ENCODE measurements at places on chromosomes 7 and 10.

DNA sequence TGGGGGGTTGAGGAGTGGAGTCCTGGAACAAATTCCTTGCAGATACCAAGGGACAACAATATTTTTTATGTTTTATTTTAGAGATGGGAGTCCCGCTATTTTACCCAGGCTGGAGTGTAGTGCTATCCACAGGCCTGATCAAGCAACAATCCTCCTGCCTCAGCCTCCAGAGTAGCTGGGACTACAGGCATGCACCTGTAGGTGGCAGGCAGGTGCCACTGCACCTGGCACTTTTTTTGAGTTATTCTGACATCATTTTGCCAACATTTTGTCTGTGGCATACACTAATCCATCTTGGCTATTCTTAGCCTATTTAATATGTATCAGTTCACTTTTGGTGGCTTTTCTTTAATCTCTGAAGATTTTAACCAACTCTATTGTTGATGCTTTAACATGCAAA lies 317.8 kb upstream of the MTPN start:
- DNase-seq = no peak

DNA sequence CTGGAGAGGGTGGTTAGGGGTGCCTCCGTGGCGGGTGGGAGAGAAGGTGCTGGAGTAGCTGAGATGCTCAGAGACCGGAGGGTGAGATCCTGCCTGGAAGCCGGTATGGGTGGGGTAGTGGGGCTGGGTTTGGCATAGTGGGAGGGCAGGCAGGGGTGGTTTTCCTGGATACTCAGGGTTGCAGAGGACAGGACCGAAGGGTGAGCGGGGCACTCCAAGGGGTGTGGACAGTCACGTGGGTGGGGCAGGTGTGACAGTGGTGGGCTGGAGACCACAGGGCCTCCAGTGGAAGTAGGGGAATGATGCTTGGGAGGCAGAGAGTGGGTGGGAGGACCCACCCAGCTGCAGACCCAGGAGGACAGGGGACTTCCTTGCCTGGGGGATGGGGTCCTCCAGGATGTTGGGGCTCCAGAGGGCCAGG lies 1.9 kb downstream of the SCART1 start:
- DNase-seq = no peak

GRCh38 chr10:124344266-124344590 lies 74.5 kb downstream of the OAT start:
- no peak for DNase-seq

- DNase-seq = no peak
These were observed 13.2 kb upstream of the FRMPD2 start for GRCh38 chr10:48287417-48288391.

- no peak for DNase-seq
These were observed 80.5 kb downstream of the C10orf105 start for GRCh38 chr10:71638822-71639719.

DNA sequence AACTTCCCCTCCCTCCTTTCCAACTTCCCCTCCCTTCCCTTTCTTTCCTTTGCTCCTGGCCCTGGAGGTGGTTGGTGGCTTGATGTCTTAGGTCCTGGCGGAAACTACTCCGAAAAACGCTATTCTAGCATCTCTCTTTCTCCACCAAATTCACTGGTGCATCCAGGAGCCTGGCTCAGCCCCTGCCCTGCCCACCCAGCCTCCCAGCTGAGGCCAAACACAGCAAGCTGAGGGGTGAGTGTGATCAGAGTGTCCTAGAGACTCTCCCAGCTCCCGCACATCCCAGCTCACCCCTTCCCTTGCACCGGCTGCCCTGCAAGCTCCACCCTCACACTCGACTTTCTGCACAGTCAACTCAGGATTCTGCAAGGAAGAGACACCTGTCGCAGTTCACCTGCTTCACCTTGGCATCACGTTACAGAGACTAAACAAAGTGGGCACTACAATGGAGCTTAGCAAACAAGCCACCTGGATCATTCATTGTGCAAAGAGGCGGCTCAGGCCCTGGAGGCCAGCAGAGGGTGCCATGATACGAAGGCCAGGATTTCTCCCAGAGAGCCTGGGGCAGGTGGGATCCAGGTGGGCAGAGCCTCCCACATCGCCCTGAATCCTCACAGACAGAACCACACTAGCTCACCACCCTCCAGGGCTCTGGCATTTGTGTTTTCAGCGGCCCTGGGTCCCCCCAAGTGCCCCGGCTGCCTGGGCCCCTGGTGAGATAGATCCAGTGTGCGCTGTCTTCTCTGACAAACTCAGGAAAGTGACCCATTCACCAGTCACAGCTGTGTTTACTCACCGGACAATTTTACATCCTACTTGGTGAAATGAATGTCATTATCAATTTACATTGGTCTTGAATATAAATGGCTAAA lies 169.6 kb downstream of the TCERG1L start:
- DNase-seq = no peak

- no peak for DNase-seq
These were observed 31.9 kb downstream of the SAMD8 start for GRCh38 chr10:75143353-75143752.

GRCh38 chr10:112963835-112964234 lies 13.8 kb downstream of the TCF7L2 start:
- DNase-seq = no peak

GRCh38 chr7:18283045-18283444 lies 212.5 kb upstream of the HDAC9 start:
- no peak for DNase-seq

DNA sequence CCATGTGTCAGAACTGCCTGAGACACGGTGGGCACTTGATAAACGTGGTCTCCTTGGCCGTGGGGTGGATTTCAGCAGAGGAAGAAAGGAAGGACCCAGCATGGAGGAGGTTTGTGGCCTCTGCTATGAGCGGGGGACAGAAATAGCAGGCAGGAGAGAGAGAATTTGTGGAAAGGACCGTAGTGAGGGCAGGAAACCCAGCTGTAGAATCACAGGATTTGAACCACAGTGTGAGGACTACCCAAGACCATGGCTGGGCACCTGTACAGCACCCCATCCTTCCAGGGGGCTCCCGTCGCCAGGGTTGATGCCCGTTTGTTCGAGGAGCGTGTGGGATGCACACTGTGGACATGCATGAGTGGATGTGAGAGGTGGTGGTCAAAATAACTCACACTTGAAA lies 183.4 kb downstream of the PTPN20 start:
- no peak for DNase-seq

DNA sequence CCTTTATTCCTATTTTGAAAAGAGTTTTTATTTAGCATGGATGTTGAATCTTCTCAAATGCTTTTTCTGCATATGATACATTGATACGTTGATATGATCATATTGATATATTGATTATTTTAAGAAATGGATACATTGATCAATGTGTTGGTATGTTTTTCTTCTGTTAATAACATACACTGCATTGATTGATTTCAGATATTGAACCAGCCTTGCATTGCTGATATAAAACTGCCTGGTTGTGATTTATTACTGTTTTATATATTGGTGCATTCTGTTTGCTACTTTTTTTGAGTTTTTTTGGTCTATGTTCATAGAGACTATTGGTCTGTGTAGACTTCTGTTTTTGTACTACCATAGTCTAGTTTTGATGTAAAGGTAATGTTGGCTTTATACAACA lies 26.8 kb upstream of the RABGEF1 start:
- no peak for DNase-seq

GRCh38 chr7:155945670-155946325 lies 133.5 kb upstream of the SHH start:
- no peak for DNase-seq

GRCh38 chr7:18262058-18262457 lies 233.5 kb upstream of the HDAC9 start:
- no peak for DNase-seq

GRCh38 chr10:73894245-73894971 lies 16.5 kb upstream of the PLAU start:
- no peak for DNase-seq

DNA sequence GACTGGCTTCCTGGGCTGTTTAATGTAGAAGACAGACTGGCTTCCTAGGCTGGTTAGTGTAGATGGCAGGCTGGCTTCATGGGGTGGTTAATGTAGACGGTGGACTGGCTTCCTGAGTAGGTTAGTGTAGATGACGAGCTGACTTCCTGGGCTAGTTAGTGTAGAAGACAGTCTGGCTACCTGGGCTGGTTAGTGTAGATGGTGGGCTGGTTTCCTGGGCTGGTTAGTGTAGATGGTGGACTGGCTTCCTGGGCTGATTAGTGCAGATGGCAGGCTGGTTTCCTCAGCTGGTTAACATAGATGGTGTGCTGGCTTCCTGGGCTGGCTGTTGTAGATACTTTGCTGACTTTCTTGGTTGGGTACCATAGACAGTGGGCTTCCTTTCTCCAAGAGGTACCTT lies 122.9 kb upstream of the PPP2R2D start:
- no peak for DNase-seq

DNA sequence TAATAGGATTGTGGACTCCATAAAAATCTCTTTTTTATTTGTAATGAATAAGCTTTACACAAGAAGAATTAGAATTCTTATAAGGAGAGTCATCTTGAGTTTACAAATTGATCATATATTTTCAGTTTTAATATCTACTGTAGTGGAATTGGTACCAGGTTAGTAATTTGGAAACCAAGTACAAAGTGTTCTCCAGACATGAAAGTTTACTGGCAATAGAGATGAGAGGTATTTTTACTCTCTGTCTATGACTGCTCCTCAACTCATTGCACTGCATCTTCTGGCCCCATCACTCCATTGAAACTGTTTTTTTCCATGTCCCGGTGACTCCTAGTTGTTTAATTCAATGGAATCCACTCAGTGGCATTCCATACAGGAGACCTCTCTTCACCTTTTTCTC lies 164.5 kb upstream of the SMIM30 start:
- DNase-seq = no peak

DNA sequence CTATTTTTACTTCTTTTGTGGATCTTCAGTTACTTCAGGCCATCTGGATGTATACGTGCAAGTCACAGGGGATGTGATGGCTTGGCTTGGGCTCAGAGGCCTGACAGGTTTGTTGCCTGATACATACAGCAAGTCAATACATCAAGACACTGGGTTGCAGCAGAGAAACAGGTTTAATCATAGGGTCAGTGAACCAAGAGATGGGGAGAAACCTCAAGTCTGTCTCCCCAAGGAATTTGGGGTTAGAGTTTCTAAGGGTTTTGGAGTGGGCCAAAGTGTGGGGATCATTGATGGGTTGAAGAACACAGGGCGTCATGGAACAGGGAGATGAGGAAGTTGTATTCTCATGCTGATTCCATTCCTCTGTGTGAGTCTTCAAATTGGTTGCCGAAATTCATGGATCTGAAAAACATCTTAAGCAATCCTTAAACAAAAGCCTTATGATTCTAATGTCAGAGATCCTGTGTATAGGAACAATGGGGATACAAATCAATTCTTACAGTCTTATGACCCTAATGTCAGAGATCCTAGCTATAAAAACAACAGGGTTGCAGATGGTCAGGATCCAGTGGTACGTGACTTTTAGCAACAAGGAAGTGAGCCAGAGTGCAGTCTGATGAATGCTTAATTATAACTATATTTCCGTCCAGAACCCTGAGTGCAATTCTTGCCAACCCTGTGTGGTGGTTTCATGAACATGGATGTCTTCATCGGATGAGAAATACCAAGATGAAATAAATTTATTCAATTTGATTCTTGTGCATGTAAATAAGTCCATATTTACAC lies 18.9 kb downstream of the OTUD1 start:
- no peak for DNase-seq

DNA sequence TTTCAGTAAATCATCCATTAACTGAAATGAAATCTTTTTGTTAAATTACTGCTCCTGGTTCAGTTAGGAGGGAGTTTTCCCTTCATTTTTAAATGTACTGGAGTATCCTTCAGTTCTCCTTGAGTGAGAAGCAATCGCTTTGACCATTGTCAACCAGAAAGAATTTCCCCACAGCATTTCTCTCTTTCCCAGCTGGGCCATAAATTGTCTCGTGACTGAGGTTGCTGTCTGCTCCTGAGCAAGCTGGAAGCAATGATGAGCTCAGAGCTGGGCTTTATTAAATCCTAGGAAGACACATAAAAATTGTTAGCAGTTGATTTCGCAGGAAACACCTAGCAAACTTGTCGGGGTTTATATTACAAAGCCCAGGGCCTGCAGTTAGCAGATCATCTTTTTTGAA lies 102.0 kb upstream of the INSYN2A start:
- no peak for DNase-seq

DNA sequence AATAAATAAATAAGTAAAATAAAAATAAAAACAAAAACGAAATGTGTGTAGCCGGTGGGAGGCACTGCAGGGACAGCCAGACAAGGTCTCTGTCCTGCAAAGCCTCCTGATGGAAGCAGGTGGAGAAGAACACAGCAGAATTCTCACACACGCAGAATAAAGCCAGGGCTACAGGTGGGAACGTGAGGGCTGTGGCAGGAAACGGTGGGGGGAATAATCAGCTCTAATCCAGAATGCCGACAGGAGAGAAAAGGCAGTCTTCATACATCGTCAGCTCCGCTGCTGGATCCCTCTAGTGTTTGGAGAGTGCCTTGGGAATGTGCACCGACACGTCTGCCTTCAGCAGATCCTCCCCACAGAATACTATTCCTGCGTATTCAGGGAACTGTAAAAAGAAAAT lies 6.8 kb upstream of the SNX8 start:
- DNase-seq = no peak

- DNase-seq = no peak
These were observed 5.5 kb downstream of the LFNG start for GRCh38 chr7:2524808-2525657.

- DNase-seq = no peak
These were observed 349.4 kb downstream of the GATA3 start for GRCh38 chr10:8403711-8404371.

DNA sequence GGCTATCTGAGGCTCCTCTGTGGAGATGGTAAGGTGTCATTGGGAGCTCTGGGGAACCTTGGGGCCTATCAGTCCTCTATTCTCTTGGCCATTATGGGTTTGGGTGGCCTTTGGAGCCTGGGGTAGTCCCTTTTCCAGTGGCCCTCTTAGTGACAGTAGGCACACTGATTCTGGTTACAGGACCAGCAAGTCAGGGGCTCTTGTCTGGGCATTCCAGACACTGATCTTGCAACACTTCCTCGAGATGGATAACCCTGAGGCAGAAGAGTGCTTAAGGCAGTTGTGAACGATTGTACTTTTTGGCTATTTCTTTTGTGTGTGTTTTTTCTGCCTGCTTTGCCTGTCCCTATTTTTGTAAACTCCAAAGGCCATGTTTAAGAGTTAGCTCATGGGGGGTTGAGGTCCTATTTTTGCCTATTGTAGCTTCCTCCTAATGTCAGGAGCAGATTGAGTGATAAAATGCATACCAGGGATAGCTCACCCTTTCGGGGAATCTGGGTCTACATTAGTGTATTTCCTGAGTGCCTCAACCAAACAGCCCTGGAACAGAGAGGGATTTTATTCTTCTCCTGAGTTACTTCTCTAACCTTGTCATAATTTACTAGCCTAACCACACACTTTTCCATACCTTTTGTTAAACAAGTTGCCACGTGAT lies 61.2 kb downstream of the PRKAR2B start:
- DNase-seq = no peak

DNA sequence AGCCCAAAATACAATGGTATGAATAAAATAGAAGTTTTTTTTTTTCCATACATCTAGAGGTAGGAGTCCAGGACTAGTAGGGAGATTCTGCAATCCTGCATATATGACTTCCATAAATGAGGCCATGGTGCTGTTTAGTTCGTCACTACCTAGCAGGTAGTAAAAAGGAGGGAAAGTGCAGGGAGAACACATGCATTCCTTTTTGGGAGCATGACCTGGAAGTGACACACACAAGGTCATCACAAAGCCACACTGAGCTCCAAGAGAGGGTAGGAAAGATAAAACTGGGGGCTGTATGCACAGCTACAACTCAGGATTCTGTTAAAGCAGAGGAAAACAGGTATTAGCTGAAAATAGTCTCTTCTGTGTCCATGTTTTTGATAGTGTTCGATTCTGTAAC lies 2.2 kb downstream of the CROT start:
- no peak for DNase-seq
